Renal cortical epithelial cell (primary cell): ENCODE measurements at places on chromosomes 16 and 17. TPM values are rescaled to one million over a fixed set of nuclear protein-coding genes. Genes with fewer than 3 reads are reported as not detected.
A peak's percentile ranks its signal among the peaks of the same experiment; 100 is the strongest.

- DNase-seq = peak; percentile 86
Observed at GRCh38 chr17:55492781-55493341, 18.4 kb downstream of the SMIM36 start.

DNA sequence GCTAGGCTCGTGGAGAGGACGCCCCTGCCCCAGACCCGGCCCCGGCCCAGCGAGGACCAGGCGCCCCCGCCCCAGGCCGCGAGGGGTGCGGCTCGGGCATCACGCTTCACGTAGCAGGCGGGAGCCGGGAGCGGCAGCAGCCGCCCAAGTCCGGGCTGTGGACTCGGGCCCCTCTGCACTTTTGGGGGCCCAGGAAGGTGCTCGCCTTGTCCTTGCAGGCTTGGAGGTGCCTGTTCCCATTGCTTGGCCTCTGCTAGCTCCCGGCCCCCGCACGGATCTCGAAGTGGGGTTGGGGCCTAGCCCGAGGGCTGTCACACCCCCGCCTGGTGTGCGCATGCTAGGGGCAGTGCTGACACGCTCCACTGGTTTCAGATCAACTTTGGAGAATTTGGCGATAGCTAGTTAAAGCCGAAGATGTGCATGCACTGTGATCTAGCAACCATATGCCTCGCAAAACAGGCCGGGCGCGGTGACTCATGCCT is 55.7 kb downstream of the WSB1 start:
- no peak for DNase-seq

GRCh38 chr16:51900221-51900780 is 646.6 kb downstream of the TOX3 start:
- DNase-seq = no peak

- peak; percentile 73 for DNase-seq
Observed at GRCh38 chr17:64739316-64740058, 77.4 kb upstream of the SMURF2 start.

DNA sequence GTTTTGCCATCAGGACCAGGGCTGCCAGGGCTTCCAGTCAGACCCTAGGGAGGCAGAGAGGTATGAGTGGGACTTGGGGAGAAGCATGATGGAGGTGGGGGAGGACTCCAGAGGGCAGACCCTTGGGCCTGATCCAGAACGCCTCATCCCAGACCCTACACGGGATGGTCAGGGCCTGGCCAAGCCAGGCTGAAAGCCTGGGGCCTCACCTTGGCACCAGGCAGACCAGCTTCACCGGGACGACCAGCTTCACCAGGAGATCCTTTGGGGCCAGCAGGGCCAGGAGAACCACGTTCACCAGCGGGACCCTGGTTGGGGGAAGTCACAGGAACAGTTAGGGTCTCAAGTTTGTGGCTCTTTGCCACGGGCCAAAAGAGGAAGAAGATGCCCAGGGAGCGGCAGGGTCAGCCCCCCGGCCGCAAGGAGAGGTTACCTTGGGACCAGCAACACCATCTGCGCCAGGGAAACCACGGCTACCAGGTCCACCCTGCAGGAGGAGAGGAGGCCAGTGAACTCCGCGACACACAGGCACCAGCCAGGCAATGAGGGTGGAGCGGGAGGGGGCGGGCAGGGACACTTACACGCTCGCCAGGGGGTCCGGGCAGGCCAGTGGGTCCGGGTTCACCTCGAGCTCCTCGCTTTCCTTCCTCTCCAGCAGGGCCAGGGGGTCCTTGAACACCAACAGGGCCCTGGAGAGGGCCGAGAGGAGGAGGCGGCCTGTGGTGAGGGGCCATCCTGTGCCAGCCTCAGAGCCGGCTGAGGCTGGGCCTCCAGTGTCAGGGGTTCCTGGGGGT is 7.1 kb downstream of the COL1A1 start:
- DNase-seq = no peak

DNA sequence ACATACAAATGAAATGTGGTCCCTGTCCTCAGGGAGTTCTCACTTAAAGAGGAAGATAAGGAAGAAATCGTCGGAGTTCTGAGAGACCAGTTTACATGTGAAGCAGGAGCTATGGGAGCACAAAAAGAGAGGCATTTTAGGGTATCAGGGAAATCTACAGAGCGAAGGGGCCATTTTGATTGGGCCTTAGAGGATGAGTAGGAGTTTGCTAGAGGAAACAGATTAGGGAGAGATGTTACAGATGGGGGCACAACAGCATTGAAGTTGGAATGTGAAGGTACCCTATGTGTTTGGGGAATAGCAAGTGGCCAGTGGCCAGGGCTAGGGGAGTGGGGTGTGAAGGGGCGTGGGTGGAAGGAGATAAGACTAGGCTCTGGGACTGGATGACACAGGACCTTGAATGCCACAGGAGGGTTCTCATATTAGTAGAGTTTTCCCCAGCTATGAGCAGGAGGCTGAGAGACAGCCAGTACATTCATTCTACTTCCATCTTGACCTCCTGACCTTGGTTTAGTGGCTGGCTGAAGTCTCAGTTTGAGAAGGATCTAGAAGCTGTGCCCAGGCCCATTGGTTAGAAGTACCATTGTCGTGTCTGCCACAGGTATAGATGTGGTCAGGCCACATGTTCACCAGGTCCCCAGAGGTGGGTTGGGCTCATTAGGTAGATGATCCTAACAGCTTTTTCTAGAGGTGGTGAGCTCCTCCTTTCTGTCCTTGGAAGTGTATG is 34.8 kb downstream of the CPNE2 start:
- no peak for DNase-seq

GRCh38 chr17:2980211-2980903 is 83.0 kb downstream of the OR1D5 start:
- DNase-seq = no peak

DNA sequence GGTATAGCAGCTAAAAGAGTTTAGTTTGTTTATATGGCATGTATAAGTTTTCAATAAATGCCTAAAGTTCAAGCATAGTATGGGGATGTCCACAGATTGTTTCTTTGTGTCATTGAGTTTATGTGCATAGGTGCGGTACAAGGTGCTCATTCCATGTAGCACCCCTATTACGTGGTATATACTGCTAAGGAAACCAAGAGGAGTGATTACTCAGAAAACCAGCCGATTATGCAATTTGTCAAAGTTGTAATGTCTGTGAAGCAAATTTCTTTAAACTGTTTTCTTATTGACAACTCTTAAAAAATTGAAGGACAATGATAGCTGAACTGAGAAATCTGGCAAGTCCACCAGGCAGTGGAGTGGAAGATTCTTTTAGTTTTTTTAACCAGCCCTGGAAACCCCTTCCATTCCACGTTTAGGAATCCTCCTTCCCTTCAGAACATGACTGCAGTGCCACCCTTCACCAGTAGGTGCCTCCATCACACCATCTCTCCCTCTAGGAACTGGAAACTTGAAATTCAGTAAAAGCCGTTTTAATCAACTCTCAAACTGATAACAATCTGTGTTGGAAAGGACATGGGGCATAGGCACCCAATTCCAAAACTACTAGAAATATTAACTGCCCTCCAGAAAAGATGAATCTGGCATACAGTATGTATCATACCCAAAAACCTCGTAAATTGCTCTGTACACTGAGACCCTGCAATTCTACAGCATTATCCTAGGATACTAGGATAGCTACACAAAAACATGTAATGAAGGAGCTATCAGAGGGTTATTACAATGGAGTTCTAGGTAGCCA is 43.5 kb downstream of the REXO5 start:
- peak; percentile 55 for DNase-seq

GRCh38 chr17:526425-526824 is 173.8 kb upstream of the RPH3AL start:
- no peak for DNase-seq

DNA sequence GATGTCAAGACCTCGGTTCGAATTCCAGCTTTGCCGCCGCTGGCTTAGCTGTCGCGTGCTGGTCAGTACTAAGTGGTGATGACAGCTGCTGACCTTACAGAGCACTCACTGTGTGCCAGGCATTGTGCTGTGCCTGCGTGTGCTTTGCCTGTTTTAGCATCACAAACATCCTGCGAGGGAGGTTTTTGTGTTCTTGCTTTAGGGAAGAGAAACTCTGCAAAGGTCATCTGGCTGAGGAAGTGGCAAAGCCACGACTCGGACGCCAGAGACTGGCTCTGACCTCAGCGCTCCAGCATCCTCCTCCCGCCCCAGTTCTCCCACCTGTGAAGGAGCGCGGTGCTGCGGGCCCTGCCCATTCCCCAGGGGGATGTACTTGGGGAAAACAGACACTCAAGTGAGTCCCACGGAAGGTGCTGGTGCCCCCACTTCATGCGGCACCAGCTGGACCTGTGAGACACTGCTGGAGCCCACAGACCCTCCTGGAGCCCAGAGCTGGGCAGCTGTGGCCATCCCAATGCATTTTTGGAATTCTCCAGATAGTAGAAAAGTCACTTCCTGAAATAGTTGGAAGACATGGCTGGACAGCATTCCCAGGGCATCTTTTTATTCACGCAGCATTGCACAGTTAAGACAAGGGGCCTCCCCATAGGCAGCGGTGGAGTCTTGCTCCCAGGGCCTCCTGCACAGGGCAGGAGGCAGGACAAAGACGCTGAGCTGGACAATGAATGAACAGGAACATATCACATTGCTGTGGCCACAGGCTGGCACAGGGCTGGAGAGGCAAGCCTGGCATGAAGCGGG is 20.0 kb upstream of the HERPUD1 start:
- peak; percentile 40 for DNase-seq

DNA sequence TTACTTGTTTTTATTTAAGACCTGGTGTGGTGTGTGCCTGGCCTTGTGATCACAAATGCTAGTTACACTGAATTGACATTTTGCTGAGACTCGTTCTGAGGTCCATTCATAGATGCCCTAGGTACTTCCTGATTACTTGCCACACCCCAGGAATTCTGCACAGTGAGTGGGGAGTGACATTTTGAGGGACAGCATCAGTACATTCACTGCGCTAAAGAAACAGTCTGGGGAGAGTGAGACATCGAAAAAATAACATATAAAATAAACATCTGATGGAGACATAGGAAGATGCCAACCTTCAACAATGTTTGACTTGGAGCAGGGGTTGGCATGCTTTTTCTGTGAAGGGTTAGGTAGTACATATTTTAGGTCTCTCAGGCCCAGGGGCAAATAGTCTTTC is 30.4 kb downstream of the ABCC1 start:
- DNase-seq = no peak

GRCh38 chr16:17414421-17414820 is 56.3 kb downstream of the XYLT1 start:
- no peak for DNase-seq

GRCh38 chr16:27706156-27706865 is 156.4 kb downstream of the KATNIP start:
- DNase-seq = no peak

DNA sequence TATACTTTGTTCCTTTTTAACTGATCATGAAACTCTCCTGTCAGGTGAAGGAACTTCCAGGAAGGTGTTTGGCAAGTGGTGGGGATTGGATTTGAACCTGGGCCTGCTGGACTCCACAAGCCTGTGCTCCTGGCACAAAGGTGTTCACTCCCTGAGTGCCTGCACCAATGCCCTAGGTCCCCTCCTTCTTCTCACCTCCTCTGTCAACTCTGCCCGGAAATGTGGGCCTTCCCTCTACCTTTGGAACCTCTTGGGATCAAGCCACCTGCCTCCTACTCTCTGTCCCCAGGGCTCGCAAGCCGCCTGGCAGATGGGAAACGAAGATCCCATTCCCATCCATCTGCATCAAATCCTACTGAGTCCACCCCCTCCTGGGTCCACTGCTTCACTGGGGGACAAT is 40.0 kb downstream of the RTN4RL1 start:
- no peak for DNase-seq

DNA sequence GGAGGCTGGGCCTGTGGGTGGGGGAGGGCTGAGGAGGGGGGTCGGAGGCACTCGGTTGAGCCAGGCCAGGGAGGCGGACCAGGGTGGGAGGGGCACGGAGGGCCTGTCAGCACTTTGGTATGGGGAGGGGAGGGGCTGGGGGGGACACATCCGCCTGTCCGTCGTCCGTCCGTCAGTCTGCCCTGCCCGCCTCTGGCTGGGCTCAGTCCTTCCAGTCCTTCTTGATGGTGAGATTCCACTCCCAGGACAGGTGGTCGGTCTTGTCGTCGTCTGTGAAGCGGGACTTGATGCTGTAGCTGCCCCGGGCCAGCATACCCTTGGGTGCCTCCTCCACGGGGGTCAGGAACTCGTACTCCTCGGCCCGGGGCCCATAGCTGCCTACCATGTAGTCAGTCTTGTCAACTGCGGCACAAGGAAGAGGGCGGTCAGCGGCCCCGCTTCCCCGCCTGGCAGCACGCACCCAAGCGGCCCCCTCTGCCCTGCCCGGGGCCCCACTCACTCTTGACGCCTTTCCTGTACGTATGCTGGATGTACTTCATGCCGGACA is 2.4 kb downstream of the ARHGDIA start:
- peak; percentile 47 for DNase-seq

- DNase-seq = peak; percentile 26
Observed at GRCh38 chr17:43880420-43880991, 26.8 kb downstream of the MPP2 start.

DNA sequence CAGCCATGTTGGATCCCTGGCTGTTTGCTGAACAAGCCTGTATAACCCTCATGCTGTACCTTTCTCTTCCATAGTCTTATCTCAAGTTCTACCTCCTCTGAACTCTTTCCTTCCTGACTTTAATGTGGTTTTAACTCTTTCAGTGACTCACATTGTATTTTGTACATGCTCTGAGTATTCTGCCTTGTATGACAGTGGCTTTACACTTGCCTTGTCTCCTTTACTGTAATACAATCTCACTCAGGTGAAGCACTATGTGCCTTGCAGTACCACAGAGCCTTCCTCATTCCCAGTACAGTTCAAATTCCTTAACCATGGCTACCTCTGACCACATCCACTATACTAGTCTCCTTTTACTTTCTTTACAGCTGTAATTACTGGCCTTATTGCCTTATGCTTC is 14.1 kb downstream of the PSMD11 start:
- no peak for DNase-seq

GRCh38 chr17:8609910-8610309 is 20.6 kb downstream of the MYH10 start:
- no peak for DNase-seq

DNA sequence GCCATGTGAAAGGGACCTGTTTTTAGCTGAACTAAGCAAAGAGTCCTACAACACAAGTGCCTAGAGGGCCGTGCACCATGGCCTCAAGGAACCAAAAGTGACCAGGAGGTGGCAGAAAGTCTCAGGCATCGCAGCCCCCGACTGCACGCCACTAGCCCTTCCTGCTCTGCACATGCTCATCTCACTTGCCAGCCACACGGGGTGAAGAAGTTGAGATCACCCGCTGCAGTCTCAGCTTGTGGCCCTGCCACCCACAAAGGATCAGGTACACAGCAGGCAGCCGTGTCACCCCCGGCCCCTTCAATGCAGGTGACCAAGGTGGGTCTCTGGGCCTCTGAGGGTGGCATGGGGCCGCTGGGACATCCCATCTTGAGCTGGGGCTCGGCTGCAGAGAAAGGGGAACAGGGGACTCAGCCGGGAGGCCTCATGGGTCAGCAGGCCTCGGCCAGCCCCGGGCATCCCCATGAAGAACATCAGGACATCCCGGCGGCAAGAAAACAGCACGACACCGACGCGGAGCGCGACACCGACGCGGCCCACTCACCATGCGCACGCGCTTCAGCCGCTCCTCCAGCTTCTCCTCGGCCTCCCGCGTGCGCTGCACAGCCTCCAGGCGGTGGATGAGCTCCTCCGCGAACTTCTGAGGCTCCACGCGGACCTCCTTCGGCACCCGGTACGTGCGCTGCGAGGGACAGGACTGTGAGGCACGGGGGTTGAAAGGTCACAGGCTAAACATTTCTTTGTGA is 21.0 kb downstream of the PDIA2 start:
- DNase-seq = no peak

Gene RNF222
- total RNA-seq = not detected in 2 replicates

Gene SNAI3
- 0.05 and 0.35 TPM in 2 replicates for total RNA-seq

Gene HBQ1
- 2.4 TPM in 1 of 2 replicates, not detected in the other for total RNA-seq

Gene KRT12
- total RNA-seq = not detected in 2 replicates
